ENCODE measurements at places on chromosomes 12 and 14.
A peak's percentile ranks its signal among the peaks of the same experiment; 100 is the strongest.

GRCh38 chr12:57737467-57738460 is 778 bp downstream of the AGAP2 start:
- DNase-seq = no peak

GRCh38 chr14:106691601-106692291 is 1165.4 kb downstream of the TMEM121 start:
- peak; percentile 82 for DNase-seq

DNA sequence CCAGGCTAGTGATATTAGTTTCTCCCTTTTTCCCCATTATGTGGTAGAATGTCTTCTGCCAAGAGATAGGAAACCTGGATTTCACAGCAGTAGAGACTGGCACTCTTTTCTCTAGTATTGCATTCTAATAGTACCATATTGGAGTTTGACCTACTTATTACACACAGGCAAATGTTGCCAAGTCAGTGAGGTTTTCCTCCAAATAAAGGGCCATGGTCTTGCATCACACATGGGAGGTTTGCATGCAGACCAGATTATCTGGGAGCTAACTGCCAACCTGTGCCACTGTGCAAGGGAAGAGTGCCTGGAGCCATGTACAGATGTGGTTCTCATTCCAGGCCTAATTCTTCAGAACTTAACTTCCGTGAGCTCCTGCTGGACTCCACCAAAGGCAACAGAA is 113.3 kb downstream of the ANO6 start:
- no peak for DNase-seq

- no peak for DNase-seq
Measured at GRCh38 chr12:67761566-67761965, 113.0 kb downstream of the DYRK2 start.

- DNase-seq = no peak
Measured at GRCh38 chr14:51735851-51736250, 84.1 kb downstream of the FRMD6 start.

- DNase-seq = no peak
Measured at GRCh38 chr14:39218171-39218769, 15.4 kb upstream of the MIA2 start.

GRCh38 chr12:123071099-123071800 is 79.6 kb downstream of the PITPNM2 start:
- no peak for DNase-seq

- no peak for DNase-seq
Measured at GRCh38 chr12:124856132-124856841, 7.4 kb downstream of the SCARB1 start.

GRCh38 chr14:89578156-89578555 is 161.1 kb upstream of the FOXN3 start:
- no peak for DNase-seq

DNA sequence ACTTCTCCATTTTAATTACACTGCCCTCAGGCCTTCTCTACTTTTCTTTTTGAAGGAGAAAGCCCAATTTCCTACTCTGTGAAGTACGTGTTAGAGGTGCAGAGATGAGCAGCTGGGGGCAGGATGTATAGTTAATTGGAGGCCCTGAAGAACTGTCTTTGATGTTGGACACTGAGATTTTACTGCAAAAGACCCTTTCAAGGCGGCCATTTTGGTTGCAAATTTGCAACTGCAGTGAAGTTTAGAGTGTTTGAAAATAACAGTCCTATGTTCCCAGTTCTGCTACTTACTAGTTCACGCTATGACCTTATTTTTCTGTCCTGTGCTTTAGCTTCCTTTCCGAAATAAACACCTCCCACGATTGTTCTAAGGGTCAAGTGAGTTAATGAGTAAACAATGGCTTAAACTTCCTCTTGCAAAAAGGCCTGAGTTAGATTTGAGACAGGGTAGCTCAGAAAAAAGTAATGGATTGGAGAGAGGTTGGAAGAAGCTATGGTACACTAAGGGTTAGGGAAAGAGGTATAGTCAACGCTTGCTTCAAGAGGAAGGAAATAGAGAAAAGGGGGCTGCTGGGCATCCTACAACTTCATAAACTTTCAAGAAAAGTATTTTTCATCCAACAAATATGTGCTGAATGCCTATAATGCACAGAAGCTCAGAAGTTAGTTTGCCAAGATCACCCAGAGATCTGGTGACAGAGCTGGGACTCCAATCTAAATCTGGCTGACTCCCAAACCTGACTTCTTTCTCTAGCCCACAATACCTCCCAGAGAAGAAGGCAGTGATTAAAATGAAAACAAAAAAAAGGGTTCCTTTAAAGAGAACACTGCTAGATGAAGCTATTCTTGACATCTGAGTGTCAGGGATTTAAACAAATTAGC is 26.4 kb upstream of the DICER1 start:
- DNase-seq = no peak

DNA sequence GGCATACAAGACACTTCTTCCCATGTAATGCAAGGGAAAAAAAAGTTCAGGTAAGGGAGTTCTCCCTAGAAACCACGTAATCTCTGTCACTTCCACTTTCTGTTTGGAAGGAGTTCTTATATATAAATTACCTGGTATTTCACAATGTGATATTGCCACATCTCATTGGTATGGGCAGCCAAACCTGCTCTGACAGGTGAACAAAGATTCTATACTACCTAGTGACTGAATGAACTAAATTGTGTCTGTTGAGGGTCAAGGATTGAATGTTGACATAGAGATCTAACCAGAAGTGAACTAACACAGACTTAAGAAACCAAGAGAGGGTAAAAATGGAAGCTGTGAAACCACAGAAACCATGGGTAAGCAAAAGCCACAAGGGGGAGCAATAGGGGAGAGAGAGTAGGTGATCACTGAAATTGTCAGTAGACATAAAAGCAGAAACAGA is 161.3 kb downstream of the RPL10L start:
- no peak for DNase-seq

All from activated CD8-positive, alpha-beta memory T cell treated with anti-CD3 and anti-CD28 coated beads for 24 hours (primary cell).